Fibroblast of skin of right biceps (primary cell): ENCODE measurements at places on chromosomes 4 and X.
A peak's percentile ranks its signal among the peaks of the same experiment; 100 is the strongest.

DNA sequence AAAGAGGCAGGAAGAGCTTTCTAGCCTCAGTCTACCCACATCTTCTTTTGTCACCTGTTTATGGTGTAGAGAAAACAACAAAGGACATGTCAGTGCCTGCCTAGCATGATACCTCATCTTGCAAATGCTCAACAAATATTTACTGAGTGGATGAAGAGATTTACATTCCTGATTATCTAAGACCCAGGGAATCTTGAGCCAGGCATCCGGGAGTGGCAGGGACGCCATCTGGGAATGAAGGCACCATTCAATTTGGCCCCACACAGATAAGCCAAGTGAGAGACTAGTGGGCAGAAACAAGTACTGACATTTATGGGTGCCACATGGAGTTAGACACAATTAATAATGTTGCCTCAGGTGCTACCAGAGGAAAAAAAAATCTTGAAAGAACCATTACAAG lies 36.8 kb upstream of the CASK start:
- no peak for DNase-seq

GRCh38 chr4:74805601-74806000 lies 11.3 kb upstream of the BTC start:
- peak; percentile 79 for DNase-seq

GRCh38 chr4:163070023-163070422 lies 96.7 kb downstream of the NAF1 start:
- peak; percentile 29 for DNase-seq

DNA sequence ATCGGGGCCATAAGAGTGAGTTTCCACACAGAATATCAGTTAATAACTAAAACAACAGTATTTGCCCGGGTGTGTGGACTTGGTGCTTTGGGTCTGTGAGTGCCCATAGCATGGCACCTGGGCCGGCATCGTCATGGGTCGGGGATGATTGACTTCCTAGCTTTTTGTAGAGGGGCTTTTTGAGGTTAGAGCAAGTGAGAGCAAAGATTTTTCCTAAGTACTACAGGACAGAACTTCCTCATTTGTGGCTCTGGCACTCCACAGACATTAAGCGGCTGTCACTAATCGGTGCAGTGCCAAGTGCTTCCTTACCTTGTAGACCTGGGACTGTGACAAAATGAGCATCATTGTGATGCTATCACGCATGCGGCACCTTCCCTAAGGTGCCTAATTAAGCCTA lies 81.0 kb downstream of the SHROOM2 start:
- DNase-seq = no peak
